ENCODE measurements at places on chromosomes 12 and 14.

DNA sequence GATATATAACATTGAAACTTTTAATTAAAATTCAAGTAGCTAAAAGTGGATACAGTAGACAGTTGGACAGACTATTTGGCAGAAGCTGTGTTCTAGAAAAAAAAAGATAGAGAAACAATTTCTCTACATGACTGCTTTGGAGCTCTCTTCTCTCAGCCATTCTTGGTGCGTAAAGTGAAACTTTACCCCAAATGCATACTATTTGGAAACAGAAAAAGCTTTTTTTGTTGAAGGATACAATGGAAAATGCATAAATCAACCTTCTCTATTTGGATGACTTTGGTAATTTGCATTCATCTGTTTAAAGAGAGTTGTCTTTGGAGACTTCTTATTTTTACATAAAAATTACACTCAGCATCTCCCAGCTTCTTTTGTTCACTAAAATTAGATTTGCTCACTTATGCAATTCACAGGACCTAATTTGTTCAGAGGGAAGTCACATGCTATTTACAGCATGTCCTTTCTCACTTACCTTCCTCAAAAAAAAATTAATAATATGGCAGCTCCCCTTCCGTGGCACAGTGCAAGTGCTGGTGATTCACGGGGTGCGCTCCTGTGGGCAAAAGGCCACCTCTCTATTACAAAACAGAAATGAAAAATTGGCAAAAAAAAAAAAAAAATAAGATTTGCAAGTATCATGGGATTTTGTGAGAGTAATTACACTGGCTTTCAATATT is 498.9 kb downstream of the RERGL start:
- DNase-seq: no peak

DNA sequence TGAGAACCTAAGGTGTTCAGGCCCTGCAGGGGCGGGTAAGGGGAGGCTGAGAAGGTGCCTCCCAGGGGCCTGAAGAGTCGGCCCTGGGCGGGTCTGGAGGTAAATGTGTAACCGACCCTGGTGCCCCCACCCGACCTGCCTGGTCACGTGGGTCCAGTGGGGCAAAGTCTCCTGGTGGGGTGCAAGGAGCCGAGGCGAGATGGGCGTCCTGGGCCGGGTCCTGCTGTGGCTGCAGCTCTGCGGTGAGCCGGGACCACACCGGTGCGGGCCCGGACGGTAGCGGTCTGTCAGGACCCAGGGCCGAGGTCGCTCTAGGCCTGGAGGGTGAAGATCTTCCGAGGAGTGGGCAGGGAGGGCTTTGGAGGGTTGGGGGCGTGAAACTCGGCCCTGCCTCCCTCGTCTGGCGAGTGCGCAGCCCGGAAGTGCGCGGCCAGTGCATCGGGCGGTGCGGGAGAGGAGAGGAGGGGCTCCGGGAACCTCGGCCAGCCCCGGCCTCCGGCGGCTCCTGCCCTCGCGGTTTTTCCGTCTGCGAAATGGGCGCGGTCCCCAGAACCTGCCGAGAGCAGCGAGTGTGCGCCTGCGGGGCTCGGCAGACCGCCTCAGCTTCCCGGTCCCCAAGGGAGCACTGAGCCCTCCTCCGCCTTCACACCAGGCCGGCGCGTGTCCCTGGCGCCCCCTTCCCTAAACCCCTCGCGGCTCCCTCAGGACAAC is at the start of gene AMN:
Gene AMN, plus strand, starts transcription at position 174 of the 711 bp plus-strand sequence. Its CDS starts 26 bp downstream, at position 200.
- DNase-seq: no peak

GRCh38 chr12:109962398-109962797 is 33.8 kb downstream of the GIT2 start:
- DNase-seq: peak; percentile 36

GRCh38 chr14:37569729-37570128 is 25.3 kb downstream of the FOXA1 start:
- no peak for DNase-seq

DNA sequence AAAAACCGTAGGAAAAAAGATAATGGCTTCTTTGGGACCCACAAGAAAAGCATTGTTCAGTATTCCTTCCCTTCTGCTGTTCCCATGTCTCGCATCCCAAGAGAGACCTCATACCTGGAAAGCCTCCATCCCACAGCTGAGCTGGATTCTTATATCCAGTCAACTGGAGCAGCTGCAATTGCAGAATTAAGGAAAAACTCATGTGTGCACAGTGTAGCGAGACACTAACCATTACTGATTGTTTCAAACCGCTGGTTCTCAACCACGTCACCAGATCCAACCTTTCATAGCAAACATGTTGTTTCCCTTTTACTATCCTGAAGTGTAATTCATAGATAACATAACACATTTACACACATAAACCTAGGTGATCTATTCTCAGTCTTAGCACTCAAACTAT is 5.5 kb upstream of the RNASE10 start:
- no peak for DNase-seq

GRCh38 chr14:73188501-73188911 is 48.8 kb upstream of the PAPLN start:
- peak; percentile 30 for DNase-seq

DNA sequence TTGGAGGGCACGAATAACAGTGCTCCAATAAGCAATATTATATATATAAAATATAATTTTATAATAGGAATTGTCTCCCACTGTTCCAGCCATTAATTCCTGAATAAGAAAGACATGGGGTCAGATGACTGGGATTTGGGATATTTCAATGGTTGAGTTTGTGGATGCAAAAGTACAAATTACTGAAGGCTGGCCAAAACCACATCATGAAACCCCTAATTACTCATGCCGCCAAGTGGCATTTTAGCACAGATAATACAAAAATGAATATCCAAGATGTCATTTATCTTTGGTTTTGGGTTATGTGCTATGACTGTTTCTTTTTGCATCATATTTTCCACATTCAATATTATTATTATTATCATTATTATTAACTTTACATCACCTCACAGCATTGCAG is 261.4 kb upstream of the TBX3 start:
- no peak for DNase-seq
